ENCODE measurements at places on chromosomes 6 and 20.
A peak's percentile ranks its signal among the peaks of the same experiment; 100 is the strongest.

DNA sequence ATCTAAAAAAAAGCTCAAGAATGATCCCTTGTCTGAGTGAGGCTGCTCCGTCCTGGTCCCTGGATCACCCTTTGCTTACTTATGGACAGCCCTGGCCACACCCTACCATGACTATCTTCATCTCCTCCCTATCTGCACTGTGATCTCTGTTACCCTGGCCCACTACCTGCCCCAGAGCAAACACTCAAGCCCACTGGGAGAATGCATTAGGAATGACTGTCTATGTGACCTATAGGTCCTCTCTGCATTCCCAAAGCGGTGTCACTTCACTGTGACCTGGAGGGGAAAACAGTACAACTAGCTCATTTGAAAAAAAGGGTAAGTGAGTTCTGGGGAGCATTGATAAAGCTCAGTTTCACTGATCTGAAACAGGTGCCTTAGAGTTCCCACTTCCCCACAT is 86.4 kb upstream of the FOXP4 start:
- no peak for DNase-seq

DNA sequence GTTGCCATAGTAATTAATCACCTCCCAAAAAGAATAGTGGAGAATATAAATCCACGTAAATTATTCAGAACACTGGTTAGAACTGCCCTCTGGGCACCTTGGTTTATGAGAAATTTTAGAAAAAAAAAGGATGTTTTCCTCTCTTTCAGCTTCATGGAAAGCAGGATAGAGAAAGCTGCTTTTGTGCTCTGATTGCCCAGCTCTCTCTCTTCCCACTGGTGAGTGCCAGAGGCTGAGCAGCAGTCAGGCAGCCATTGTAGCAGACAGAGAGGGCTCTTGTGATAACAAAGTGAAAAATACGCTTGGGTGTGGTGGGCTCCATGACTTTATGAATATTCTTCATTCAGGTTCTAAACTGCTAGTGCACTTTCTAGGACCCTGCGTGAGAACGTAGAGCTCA is 26.4 kb downstream of the SLC35F1 start:
- no peak for DNase-seq

DNA sequence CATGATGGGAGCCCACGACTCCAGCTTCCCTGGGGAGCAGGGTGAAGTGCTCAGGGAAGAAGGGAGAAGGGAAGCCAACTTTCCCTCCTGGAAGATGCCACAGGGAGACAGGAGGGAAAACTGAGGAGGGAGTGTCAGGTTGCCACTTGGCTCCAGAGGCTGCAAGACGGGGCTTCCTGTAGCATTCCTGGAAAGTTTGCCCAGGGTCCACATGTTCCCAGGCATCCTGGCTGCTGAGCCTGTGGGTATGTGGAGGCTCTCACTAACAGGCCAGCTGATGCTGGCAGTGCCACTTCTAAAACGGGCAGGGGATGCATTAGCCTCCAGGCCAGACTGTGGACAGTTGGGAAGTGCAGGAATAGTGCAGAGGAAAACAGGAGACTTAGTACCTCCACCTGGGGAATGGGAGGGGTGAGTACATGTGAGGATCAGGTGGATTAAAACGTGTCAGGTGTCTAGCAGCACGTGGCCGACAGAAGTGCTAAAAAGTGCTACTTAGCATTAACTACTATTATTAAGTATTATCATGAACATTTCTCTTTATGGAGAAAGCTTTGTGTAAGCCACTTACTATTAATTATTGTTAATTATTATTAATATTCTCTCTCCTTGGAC is 33.2 kb downstream of the BANF2 start:
- DNase-seq = no peak

DNA sequence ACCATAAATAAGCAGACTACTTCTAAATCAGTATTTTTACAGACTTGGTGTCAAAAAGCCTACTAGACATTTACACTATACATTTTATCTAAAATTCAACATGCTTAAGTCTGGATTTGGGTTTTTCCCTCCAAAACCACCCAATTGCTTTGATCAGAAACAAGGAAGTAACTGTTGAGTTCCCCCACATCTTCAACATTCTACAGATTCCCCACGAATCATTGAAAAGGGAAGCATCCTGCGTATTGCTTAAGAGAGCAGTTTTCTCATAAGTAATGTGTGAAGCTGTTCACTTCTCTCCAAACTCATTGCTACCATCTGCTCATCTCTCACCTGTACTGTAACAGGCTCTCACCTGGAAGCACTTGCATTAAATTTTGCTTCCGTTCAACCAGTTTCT is 36.4 kb upstream of the RNF144B start:
- no peak for DNase-seq

DNA sequence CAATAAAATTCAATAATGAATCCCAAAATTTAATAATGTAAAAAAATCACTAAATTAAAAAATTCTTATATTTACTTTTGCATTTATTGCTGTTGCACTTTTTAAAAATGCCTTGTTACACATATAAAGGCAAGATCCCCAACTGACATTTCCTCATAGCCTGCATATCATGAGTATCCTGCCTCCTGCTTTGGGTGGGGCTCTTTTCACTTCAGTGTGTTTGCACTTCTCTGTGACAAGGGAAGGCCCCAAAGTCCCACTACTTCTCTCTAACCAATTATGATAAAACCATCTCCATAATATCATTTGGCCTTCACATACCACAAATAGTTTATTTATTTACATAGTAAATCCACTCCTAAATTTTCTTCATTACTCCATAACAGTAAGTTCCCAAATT is 446.1 kb upstream of the MARCKS start:
- no peak for DNase-seq

GRCh38 chr6:26304797-26305640 is 60.0 kb upstream of the BTN3A2 start:
- DNase-seq = peak; percentile 49

- no peak for DNase-seq
Observed at GRCh38 chr20:2631228-2631627, 21.2 kb upstream of the NOP56 start.

DNA sequence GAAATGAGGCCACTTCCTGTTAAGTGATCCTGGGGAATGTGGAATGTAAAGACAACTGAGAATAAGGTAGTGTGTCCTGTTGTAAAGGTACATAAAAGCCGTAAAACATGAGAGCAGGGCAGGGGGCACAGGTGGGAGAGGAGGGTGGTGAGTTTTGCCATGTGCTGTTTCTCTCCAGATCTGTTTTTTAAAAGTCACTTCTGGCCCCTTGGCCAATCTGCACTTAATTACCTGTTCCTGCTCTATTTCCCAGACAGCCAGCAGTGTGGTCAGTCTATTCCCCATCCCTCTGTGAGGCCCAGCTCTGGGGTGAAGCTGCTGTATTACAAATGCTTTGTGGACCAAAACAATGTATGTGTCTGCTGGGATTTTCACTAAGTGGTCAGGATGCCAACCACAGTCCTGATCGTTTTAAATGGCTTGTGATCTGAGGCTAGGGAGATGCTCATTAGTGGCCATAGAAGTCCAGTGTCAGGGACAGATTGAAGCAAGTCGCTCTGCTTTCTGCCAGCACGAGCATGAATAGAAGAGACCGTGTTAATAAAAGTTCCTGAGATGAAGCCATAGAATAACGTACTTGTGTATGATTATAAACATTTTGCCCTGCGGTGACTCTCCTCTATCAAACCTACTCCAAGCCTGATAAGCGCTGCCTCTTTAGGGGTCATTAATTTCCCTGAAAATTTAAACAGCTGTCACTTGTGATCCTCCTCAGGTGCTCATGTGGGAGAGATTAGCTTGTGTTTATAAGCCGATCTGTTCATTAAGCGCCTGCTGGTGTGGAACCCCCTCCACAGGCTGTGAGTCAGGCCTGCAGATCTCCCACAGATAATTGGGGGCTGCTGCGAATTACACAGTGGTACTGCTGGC is 111.8 kb upstream of the CENPW start:
- no peak for DNase-seq

- no peak for DNase-seq
Observed at GRCh38 chr6:165775721-165776120, 112.7 kb upstream of the PDE10A start.

DNA sequence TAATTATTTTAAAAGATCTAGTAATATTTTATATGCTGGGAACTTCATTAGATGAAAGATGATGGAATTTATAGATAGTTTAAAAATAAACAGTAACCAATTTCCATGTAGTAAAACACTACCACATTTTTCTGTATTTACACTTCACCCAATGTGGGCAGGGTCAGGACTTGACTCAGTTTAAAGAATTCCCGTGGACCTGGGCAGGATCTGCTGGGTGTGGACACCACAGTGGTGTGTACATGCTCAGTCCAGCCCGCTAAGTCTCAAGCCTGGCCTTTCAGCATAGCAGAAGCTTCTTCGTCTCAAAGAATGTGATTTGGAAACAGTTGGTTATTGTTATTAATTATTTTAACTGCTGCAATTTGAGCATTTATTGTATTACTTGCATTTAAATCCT is 364.2 kb downstream of the SYNE1 start:
- DNase-seq = peak; percentile 16

DNA sequence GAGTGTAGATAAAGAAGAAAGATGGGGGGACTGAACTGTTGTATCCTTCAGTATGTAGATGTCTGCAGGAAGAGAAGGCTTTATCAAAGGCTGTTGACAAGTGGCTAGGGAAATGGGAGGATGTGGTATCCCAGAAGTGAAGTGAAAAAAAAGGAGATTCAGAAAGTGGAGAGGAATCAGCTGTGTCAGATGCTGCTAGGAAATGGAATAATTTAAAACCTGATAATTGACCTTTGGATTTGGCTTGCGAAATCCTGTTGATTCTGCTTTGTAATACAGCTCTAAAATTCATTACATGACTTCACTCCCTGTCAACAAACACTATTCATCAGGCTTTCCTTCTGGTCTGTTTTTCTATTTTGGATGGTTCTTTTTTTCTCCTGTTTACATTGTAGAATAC is 41.7 kb downstream of the PHF3 start:
- peak; percentile 32 for DNase-seq

DNA sequence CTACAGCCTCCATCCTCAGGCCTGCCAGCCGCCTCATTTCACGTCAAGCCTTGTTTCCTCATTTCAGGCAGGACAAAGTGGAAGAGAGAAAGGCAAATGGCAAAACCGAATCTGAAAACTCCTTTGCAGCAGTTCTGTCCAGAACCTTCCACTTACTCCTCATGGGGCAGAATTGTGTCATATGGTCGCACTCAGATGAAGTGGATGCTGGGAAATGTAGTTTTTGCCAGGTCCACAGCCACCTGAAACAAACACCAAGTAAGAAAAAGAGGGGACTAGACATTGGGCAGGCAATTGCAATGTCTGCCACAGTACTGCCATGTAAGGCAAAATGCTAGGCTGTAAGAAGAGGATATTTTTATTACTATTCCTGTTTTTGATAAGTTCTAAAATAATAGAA is 44.9 kb downstream of the ISM1 start:
- DNase-seq = no peak

DNA sequence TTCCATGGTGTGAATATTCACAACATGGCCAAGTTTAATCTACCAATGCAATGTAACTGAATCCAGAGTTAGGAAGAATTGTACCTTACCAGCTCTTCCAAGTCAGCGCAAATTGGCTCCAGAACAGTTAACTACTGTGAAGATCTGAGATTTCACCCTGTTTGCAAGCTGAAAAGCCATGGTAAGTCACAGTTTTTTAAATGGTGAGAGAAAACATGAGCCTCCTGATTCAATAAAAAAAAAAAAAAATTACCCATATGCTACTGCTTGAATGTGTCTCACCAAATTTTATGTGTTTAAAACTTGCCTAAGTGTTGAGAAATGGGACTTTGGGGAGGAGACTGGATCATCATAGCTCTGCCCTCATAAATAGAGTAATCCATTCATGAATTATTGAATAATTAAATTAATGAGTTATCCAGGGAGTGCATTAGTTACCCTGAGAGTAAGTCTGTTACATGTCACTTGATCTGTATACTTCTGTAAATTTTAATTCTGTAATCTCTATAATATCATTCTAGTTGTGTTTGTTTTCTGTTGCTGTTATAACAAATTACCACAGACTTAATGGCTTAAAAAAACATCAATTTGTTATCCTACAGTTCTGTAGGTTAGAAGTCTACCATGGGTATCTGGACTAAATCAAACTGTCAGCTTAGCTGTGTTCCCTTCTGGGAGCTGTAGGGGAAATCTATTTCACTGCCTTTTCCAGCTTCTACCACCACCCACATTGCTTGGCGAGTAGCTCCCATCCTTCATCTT is 1355.9 kb downstream of the GRIK2 start:
- DNase-seq = no peak

- no peak for DNase-seq
Observed at GRCh38 chr6:131631625-131632289, 3.7 kb upstream of the MED23 start.

DNA sequence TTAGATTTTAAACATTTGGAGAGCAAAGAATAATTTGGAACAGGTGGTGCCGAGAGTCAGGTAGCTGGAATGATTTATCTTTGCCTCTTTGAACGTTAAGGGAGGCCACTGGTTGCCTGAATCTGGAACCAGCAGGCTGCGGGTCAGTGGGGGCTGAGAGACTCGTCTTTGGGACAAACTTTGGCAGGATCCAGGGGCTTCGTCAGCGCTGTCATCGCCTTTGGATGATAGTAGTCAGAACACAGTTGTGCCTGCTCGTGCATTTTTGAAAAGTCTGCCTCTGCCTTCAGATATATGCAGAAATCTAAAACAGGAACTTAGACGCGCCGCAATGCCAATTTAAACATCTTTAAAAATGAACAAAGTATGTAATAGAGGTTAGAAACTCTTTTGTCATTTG is 5.0 kb downstream of the EYA2 start:
- no peak for DNase-seq

DNA sequence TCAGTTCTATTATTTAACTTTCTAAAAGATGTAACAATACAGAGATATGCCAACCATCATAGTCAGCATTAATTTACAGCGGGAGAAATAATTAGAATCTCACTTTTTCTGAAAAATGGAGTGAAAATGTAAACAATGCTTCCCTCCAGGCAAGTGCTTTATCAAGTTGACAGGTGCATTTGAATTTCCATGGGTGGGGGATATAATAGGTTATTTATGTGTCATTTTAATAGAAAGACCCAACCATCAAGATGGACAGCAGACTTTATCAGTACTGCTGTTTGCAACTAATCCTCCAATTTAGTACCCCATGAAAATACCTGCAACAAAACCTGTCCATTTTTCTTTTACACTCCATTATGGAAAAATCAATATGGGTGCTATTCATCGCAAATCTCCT is 780.1 kb downstream of the TFAP2A start:
- no peak for DNase-seq

- DNase-seq = peak; percentile 68
Observed at GRCh38 chr20:52422574-52423336, 231.2 kb upstream of the ZFP64 start.

GRCh38 chr6:114651611-114652010 is 308.8 kb upstream of the HS3ST5 start:
- DNase-seq = no peak

GRCh38 chr6:98433325-98434056 is 400.9 kb upstream of the POU3F2 start:
- no peak for DNase-seq

DNA sequence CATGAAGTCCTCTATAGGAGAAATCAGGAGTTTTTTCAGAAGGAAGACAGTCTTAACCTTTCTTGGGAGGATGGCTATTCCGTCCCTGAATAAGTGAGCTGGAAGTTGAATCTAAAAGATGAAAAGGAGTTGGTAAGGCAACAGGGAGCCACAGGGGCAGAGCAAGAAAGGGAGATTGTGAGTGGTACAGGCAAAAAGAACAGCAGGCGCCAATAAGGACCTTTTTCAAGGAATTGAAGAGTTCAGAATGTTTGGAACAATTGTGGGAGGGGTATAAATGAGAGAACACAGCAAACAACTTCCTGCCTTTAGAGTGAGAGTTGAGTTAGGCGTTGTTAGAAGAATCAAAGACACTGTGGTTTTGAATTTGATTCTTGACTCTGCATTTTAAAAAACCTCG is 1003.7 kb downstream of the EPHA7 start:
- DNase-seq = no peak

All from fibroblast of skin of abdomen (primary cell).